Stimulated activated CD4-positive, alpha-beta T cell treated with anti-CD3 and anti-CD28 coated beads, Interleukin-2, amount 100 ng/mL, for 24 hours (primary cell): ENCODE measurements at places on chromosomes 2 and 18.

DNA sequence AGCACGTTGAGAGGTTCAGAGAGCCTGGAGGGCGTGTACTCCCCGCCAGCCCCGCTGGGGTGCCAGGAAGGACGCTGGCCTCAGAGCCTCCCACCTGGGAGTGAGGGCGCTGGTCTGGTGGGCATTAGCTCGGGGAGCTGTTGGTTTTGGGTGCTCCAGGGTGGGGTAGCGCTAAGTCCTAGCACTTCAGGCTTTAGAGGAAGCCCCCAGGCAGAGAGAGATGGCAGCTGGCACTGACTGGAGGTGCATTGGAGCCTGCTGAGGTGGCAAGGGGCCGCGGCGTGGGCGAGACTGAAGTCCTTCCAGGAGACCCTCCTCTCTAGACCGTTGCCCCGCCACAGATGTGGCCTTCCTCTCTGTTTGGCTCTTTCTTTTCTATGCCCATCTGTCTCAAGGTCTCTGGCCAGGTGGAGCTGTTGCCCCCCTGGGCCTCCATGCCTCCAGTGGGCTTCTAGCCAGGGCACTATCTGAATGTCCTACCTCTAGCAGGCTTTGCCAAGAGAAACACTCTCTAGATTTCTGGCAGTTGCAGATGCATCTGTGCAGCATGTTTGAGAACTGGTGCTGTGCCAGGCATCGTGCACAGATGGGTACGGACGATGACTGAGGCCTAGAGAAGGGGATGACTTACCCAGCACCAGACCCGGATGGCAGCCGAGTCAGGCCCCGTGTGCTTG is 6.6 kb downstream of the CAPN10 start:
- DNase-seq, result no peak

- no peak for DNase-seq
Measured at GRCh38 chr2:68368654-68369336, 3.7 kb downstream of the PLEK start.

- no peak for DNase-seq
Measured at GRCh38 chr2:226683944-226684562, 115.6 kb downstream of the IRS1 start.

DNA sequence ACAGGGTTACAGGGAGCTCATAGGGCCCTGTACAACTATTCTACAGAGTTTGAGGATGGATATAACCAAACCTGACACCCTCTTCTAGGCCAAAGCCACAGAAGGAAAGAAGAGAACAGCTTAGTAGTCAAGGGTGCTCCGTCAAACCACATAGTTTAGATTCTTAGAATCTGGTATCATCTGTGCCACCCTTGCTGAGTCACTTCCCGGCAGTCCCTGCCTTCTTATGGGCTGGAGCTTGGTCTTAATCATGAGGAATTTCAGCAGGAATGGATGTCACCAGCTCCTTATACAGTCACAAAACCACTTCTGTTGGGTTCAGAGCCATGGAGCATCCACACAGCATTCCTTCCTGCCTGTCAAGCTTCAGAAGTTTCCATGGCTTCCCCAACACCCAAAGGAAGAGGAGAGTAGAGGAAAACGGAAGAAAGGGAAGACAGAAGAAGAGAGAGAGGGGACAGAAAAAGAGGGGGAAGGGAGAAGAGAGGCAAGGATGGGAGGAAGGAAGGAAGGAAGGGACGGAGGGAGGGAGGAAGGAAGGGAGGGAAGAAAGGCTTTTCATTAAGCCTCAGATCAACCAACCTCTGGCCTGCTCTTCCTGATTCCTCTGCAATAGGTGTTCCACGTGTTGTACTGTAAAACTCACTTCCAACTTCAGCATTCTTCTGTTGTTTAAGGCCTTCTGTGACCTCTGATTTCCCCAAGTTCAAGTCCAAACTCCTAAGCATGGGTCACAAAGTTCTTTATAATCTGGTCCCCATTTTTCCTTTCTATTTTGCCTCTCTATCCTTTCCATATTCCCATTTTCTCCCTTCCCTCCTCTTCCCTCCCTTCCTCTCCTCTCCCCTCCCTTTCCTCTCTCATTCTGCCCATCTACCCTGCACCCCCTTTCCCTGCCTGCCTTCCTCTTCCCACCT is 246.1 kb upstream of the TNP1 start:
- no peak for DNase-seq

DNA sequence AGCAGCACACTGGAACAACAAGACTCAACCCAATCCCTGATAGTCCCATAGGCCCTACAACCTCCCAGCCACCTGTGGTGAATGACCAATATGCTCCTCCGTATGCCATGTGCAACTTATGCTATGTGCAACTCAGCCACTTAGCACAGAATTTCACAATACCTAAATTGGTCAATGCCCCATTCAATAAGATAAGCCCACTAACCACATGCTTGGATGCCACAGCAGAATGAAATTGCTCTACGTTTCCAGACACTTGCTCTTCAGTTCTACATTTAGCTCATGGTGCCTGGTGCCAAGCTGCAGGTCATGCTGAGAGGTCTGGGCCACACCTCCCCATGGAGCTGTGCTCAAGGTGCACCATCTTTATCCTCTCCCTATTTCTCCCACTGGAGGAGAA is 159.8 kb downstream of the EN1 start:
- DNase-seq, result no peak

DNA sequence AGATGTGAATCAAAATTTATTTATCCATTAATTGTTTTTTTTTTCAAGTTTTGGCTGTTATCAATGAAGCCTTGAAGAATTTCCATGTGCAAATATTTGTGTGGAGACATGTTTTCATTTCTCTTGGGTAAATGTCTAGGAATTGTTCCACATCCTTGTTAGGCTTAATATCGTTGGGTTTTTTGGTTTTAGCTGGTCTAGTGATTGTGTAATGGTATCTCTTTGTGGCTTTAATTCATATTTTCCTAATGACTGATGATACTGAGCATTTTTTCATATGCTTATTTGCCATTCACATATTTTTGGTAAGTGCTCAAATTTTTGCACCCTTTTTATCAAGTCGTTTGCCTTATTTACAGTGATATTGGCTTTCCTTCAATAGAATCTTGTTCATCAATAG is 250.3 kb upstream of the EPHA4 start:
- no peak for DNase-seq

- DNase-seq, result no peak
Measured at GRCh38 chr2:241769819-241770184, 6.8 kb upstream of the GAL3ST2 start.

- no peak for DNase-seq
Measured at GRCh38 chr18:22670914-22671313, 253.2 kb upstream of the CTAGE1 start.

DNA sequence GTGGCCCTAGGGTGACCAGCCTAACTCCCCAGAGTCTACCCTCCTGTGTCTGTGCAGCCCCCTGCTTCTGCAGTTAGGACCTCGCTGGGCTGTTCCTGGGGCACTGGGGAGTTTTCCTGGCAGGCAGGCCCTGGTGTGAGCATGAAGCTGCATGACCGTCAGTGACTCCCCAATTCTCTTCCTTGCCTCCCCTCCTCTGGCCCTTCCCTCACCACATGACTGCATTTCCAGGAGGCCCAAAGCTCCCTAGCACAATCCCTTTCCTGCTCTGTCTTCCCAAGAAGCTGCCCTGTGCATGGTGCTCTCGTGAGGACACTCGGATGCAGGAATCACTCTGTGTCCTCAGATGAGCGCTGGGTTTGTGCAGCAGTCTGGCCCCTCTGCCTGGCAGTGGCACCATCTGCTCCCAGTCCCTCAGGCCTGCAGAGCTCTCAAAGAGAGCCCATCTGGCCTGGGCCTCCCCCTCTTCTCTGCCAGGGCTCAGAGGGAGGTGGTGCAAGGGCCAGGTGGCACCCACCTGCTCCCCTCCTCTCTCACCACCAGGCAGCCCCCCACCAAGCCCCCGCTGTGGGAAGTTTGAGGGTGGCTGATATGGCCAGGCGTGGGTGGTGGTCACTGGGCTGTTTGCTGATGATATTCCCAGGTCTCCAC is 125.6 kb upstream of the HS6ST1 start:
- DNase-seq, result no peak

- no peak for DNase-seq
Measured at GRCh38 chr18:9184998-9185613, 48.5 kb downstream of the ANKRD12 start.

GRCh38 chr2:133452146-133452545 is 116.1 kb downstream of the NCKAP5 start:
- no peak for DNase-seq

- DNase-seq, result no peak
Measured at GRCh38 chr2:28750316-28751251, 1.0 kb upstream of the PPP1CB start.

DNA sequence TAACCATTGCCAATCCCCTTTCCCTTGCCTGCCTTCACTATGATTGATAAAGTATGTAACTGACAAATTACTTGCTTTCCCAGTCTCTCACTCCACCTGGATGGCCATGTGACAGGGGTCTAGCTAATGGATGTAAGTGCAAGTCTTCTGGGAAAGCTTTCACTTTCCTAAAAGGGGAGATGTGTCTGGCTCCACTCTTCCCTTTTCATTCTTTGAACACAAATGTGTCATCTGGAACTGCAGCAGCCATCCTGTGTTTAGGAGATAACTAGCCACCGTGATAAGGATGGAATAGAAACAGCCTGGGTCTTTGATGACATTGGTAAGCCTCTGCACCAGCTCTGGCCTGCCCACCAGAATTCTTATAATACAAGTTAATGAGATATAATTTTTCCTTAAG is 38.2 kb downstream of the SNRPD1 start:
- no peak for DNase-seq

- DNase-seq, result no peak
Measured at GRCh38 chr2:154537024-154537423, 161.5 kb upstream of the KCNJ3 start.

DNA sequence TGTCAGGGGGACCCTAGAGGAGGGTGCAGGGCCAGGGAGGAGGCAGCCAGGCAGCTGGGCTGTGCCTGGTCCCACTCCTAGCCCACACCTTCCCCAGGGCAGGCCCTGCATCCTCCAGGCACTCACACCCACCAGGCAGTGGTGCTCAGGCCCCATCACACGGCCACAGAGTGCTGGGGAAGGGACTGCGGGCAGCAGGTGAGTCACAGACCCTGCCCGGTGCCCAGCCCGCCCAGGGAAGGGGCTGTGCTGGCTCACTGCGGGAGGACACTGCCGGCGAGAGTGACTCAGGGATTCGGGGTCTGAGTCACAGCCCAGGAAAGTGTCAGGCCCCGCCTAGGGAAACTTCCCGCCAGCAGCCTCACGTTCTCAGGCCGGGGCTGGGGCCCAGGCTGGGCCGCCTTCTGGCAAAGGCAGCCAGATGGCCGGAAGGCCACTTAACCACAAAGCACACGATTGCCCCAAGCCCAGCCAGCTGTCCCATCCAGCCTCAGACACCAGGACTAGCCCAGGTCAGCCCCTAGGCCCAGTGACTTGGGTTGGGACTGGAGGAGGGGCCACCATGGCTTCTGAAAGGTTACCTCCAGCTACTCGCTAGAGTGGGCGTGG is 42.2 kb downstream of the BIN1 start:
- peak; percentile 76 for DNase-seq

DNA sequence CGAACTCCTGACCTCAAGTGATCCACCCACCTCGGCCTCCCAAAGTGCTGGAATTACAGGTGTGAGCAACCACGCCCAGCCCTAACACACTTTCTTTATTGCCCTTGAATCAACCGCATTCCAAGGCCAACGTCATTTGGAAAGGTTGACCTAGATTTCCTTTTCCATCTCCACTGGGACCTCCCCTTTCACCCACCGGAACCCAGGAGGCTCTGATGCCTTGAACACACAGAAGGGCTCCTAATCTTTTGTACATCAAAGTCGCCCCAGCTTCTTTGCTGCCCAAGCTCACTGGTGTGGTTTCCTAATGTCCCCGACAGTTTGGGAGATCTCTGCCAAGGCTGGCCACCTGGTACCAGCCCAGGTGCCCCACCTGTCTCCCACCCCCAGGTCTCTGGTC is 46.2 kb upstream of the CAB39 start:
- no peak for DNase-seq

DNA sequence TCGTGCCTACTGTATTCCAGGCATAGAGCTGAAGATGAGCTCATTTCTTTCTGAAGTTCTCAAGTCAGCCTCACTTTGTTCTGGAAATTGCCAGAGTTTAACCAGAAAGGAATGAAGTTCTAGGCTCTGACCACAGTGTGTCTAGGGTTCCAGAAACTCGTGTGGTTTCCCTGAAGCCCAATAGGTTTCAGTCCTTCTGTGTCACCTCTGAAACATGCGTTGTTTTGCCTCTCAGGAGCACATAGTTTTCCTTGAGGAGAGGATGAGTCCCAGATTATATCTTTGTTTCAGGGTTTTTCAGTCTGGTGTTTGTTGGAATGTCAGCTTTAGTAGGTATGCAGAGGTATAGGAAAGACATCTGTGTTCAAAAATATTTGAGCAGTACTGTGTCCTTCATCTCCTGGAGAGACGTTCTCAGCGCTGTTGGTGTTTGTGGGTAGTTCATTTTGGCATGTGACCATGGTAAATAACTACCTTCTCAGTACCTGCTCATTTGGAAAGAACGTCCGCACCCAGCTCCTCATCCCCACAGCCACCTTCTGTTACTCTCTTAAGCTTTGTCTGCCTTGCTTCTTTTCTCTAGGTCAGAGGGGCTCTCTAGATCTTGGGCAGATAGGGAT is 56.6 kb downstream of the RALBP1 start:
- no peak for DNase-seq

GRCh38 chr2:96927405-96928171 is 57.7 kb upstream of the SEMA4C start:
- DNase-seq, result no peak

DNA sequence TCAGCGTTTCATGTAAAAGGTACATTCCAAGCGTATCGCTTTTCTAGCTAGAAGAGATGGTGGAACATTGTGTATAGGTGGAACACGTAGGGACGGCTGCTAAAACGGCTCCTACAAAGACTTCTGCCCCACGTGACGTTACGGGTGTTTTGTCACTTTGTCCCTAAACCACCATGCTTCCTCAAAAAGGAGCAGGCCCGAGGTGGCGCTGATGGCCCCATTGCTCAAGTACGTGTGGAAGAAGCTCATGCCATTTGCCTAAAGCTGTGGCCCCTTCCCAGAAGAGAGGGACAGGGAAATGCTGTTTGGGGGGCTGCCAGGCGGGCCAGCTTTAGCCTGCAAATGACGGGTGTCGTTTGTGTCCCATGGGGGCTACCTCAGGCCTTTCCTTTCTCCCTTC is 72.7 kb downstream of the TMEM247 start:
- DNase-seq, result no peak

DNA sequence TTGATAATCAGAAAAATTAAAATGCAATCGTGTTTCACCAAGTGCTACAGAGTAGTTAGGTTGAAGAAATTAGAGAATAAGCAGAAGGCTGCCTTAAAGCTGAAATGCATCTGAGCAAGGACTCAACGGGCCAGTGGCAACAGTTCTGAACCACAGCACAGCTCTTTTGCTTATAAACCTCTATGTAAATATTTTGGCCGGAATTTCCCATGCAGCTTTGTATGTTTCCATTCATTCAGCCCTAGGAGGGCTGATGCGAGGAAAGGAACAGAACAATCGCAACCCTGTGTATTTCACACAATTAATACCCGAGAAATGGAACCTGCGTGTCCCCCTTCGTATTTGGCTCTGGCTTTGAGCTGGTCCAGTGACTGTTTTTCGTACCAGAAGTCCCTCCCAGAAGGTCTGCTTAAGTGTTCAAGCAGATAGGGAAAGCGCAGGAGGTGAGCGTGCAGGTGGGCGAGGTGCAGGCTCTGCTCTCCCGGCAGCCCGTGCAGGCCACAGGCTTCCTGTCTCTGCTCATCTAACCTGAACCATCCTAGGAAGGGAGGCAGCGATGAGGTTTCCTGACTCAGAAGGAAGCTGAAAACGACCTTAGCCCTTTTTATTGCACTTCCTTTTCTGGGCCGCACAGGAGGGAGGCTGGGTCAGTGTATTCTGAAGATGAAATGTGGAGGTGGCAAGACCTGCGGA is 67.3 kb downstream of the ASB1 start:
- DNase-seq, result peak; percentile 26

GRCh38 chr18:13219593-13220159 is 1.1 kb downstream of the LDLRAD4 start:
- no peak for DNase-seq
